Breast epithelium (tissue), 4 donors: ENCODE measurements at places on chromosomes 2 and 18.

GRCh38 chr2:174023591-174024523 is 58.7 kb upstream of the SP3 start:
- DNase-seq: peak; percentile 89

DNA sequence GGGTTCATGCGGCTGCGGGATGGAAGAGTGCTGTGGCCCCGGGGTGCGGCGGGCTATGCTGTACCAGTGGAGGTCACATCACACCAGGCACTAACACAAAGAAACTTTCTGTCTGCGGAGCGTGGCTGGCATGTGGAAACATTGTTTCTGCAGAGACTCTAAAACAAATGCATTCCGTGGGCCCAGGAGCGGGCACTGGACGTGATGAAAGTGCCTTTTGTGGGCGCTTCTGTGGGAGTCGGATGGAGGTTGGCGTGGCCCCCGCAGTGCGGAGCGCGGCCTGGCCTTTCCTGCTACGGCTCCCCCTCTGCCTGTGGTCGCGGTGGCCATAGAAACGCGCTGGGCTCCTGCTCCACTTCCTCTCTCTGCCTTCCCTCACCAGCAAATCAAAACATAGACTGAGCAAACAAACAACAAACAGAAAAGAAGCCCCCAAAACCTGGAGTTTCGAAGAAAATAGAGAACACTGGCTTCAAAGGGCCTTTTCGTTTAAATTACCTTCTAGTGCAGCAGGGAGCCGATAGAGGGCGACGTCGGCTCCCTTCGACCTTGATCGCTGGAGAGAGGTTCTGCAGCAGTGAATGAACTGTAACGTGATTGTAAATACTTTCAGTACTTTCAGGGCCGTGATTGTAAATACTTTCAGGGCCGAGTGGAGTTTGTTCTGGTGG is 51.4 kb downstream of the KIF5C start:
- DNase-seq: no peak

GRCh38 chr18:10139783-10140410 is 226.1 kb downstream of the VAPA start:
- DNase-seq: no peak

DNA sequence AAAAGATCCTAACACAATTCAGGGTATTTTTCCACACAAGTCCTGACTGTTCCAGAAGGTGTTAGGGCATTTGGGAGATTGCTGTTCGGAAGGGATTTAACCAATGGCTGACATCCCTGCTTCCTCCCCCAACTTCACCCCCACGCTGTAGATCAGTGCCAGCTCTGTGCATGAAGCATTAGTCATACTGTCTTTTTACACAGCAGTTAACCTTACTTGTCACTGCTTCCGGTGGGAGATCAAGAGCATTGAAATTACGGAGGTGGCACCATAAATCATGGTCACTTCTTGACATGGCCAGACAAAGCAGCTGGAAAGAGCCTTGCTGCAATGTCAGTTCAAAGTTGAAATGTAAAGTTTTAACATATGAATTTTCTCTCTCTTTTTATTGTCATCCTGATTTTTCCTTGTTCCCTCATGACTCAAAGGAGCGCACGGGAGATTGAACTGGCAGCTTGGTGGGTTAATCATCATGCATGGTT is 70.2 kb downstream of the HRH4 start:
- no peak for DNase-seq

GRCh38 chr2:153228904-153229303 is 249.7 kb downstream of the RPRM start:
- no peak for DNase-seq

DNA sequence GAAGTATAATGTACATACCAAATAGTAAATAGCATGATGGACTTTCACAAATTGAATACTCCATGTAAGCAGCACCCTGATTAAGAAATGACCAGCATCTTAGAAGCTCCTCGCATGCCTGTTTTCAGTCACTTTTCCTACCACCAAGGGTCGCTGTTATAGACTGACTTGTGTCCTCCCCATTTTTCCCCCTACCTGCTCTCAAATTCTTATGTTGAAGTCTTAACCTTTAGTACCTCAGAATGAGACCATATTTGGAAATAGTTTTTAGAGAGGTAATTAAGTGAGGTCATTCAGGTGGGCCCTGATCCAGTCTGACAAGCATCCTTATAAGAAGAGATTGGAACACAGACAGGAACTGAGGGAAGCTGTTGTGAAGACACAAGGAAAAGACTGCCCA is 125.9 kb downstream of the LYPD6 start:
- no peak for DNase-seq
